Cerebellar nuclear complex (tissue), 1 donor: ENCODE measurements at places on chromosomes 5 and 9.

- no peak for DNase-seq
Measured at GRCh38 chr9:111992523-111992922, 95.9 kb downstream of the UGCG start.

DNA sequence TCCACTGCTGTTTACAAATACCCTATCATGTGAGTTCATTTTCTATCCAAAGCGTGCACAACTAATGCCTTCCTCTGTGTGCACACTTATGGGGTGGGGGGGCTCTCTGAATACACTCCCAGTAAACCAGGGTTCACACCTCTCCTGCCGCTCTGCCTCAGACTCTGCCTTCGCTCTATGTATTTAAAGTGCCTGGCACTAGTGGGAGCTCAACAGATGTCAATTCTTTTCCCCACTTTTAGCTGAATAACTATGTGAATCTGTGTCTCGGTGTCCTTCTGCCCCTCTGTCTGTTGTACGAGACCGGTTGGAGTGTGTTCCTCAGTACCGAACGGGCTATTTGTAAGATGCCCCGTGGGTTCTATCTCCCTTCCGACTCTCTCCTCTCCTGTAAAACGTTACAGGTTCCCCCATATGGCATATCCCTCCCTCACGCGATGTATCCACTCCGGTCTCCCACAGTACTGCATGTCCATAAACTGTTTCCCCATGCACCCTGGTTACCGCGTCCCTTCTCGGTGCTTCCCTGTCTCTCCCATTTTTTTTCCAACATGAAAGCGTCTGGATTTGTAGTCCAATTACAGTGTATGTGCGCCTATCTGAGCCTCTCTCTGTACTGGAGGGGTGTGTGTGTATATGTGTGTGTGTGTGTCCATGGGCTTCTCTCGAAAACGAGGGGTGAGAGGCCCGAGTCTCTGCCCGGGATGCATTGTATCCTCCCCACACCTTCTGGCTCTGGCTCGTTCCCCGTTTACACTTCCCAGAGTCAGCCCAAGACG lies 1.6 kb downstream of the ELL2 start:
- no peak for DNase-seq

DNA sequence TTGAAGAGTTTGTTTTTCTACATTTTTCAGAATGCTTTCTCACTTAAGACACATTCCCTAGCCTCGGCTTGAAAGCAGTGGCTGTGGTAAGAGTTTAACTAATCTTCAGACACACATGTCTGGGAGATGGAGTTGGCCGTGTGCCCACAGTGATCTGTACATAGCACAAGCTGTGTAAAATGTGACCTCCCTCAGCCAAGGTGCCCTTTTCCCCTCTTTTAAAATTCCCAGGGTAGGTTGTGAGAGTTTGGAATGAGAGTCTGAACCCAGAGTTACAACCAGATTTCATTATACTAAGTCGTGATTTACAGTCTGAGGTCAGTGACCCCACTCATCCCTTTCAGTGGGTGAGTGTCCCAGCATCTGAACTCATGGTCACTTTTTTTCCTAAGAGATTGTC lies 230.4 kb downstream of the DOCK8 start:
- no peak for DNase-seq

- no peak for DNase-seq
Measured at GRCh38 chr5:124156415-124156996, 589.9 kb downstream of the ZNF608 start.

GRCh38 chr9:5422276-5422675 lies 15.4 kb downstream of the PLGRKT start:
- DNase-seq = no peak

DNA sequence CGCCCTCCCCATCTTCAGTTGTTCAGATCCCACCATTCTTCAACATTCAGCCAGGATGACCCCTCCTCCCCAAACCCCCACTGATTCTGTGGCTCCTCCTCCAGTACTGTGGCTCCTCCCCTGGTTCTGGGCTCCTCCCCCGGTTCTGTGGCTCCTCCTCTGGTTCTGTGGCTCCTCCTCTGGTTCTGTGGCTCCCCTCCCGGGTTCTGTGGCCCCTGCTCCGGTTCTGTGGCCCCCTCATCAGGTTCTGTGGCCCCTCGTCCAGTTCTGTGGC lies 32.8 kb downstream of the C5orf15 start:
- DNase-seq = no peak

DNA sequence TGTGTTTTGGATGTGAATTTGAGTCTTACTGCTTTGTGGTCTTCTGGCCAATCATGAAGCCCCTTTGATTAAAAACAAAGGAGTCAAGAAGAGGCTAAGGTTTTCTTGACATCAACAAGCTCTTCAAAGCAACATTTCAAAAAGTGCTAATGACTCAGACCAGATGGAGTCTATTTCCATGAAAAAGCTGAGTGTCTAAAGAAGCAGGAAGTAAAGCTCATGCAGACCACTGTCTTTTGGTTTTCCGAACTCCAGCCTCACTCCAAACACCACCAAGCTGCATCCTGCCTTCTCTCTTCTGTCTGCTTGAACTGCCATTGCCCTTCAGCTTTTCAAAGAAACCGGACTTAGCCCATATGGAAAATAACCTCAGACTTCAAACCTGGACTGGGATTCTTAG lies 115.2 kb downstream of the PRDM6 start:
- no peak for DNase-seq

DNA sequence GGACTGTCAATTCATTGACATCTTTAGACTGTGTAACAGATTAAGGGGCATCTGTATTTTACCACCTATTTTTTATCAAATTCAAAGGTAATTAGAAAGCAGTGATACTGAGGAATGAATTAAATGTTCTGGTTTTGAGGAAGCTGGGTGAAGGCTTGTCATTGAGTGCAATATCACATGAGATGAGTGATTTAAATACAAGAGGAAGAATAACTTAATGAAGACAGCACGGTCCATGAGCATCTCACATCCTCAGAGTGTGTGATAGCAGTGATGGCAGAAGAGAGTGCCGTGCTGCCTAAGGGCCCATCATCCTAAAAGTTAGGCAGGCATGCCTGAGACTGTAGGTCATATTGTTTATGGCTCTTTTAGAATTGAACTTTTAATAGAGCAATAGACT lies 263.3 kb downstream of the MAST4 start:
- no peak for DNase-seq

DNA sequence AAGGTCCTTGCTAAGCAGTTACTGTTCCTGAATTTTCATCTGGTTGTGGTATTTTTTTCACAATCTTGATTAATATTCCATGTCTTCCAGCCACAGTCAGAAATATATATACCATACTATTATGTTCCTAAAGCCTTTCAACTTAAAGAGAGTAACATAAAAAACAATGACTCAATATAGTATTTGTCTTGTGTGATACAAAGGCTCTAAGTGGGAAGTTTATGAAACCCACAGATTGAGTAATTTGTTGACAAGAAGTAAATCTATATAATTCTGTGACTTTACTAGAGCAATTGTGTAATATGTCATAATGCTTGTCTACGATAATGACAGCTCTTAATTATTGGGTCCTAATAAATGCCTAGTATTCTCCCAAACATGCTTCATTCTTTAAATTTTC lies 509.4 kb downstream of the ISL1 start:
- no peak for DNase-seq

DNA sequence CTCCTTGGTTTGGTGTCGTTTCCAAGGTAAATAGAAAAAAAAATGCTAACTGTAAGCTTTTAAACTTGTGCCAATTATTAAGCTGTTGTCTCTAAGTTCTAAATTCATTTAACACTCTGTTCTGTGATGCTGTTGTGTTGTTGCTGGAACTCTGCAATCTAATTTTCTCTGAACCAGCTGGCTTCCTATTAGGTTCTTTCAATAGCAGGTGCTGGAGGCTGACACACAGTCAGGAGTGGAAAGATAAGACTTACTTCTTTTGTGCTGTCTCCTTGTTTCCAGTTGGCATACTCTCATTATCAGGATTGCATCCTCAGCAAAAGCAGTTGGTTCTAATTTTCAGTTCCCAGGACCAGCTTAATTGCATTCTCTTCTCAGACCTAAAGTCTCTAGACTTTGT lies 1252.6 kb upstream of the NUDT12 start:
- no peak for DNase-seq

DNA sequence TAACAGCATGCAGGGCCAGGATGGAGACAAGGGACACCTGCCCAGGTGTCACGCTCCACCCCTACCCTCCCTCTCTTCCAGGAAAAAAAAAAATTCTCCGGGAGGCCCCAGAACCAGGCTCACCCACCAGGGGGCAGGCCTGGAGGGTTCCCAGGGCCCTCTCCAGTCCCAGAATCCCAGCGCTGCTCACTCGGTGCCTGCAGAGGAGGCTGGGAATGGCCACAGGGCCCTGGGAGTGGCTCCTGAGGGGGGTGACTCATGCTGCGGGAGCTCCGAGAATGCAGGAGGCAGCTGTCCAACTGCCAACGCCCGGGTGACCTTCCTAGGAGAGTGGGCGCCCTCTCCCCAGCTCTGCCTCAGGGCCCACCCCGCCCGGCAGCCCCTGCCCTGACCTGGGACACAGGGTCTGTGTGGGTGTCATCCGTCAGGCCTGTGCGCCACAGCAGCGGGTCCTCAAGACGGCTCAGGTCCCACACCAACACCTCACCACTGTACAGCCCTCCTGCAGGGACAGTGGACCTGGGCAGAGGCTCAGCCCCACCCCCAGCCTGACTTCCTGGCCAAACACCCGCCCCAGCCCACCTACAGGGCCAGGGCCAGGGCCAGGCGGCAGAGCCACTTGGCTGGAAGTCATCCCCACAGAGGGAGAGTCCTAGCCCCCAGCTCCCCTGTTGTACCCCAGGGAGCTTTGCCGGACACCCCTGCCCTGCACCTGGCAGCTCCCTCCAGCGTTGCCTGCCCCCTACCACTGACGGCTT lies 21.2 kb downstream of the DYNC2I2 start:
- DNase-seq = no peak

- no peak for DNase-seq
Measured at GRCh38 chr5:157107508-157107907, 1.3 kb downstream of the HAVCR2 start.

DNA sequence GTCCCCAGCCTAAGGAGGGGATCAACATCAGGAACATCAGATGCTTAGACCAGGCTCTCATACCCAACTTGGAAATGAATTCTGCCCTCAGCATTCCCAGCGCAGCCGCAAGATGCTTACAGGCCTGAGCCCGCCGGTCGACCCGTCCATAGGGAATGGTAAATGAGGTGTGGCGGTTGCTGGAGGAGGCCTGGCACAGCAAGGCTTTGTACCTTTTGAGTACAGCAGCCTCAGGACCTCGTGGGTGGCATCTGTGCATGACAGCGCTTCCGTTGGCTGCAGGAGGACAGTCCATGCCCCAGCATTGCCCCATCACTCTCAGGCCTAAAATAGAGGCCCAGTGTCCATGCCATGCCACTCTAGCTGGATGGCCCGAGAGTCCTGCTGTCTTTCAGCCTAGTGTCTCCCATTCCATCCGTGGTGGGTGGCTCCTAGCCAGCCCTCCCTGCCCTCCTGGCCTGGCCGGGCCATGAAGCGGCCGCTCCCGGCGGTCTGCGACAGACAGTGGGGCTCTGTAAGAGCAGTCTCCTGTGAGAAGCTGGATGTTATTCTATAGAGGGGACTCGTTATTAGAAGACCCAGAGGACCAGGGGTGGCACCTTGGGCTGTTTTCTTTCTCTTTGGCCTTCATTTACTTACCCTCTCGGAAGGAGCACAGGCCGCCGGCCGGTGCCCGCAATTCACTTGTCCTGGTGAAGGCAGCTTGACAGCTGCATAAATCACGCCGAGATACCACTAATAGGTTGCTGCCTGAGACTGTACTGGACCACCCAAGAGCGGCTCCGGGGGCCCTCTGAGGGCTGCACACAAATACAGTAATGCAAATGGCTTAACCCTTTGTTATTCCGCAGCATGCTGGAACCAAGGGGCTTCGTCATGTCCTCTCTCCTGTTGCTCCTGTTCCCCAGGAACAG lies 223.5 kb upstream of the TUT7 start:
- no peak for DNase-seq

GRCh38 chr5:74035521-74035937 lies 409.5 kb downstream of the ARHGEF28 start:
- DNase-seq = no peak

- DNase-seq = no peak
Measured at GRCh38 chr5:88677943-88678769, 204.8 kb downstream of the MEF2C start.
